ENCODE measurements at places on chromosomes 11 and 22.
A peak's percentile ranks its signal among the peaks of the same experiment; 100 is the strongest.

DNA sequence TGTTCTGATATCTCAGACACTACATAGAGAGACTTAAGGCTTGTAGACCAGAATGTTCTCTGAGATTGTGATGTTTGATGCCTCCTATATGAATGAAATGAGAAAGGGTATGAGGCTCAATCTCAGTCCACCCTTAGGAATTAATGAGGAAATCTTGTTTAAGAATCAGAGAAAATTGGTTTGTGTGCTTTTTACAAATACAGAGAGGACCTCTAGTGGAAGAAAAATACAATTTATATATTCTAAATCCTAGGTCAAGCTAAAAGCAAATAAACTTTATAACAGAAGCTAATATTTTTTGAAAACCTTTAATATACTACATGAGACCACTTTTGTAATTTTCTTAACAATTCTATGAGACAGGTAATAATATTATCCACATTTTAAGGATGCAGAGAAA is 5.0 kb upstream of the OR52H1 start:
- no peak for DNase-seq

- DNase-seq = no peak
Observed at GRCh38 chr11:116533186-116533825, 239.5 kb downstream of the BUD13 start.

DNA sequence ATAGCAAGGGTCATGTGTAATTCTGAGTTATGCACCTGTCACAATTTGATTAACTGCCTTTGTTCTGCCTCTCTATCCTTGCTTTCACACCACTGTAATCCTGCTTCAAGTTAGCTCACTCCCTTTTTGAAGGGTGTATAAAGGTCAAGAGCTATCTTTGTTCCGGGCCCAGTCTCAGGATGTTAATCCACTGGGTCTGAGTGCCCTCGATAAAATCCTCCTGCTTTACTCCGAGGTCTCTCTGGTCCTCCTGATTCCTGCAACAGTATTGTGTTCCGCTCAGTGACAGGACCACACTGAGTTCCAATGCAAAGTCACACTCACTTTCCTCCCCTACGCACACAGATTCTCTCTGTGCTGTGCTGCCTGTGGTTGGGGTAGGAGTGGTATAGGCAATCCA is 186.5 kb downstream of the DYNC2H1 start:
- DNase-seq = no peak

GRCh38 chr11:110478410-110478809 is 48.7 kb downstream of the FDX1 start:
- peak; percentile 31 for DNase-seq

GRCh38 chr11:78425399-78426070 is 7.9 kb upstream of the GAB2 start:
- DNase-seq = no peak

DNA sequence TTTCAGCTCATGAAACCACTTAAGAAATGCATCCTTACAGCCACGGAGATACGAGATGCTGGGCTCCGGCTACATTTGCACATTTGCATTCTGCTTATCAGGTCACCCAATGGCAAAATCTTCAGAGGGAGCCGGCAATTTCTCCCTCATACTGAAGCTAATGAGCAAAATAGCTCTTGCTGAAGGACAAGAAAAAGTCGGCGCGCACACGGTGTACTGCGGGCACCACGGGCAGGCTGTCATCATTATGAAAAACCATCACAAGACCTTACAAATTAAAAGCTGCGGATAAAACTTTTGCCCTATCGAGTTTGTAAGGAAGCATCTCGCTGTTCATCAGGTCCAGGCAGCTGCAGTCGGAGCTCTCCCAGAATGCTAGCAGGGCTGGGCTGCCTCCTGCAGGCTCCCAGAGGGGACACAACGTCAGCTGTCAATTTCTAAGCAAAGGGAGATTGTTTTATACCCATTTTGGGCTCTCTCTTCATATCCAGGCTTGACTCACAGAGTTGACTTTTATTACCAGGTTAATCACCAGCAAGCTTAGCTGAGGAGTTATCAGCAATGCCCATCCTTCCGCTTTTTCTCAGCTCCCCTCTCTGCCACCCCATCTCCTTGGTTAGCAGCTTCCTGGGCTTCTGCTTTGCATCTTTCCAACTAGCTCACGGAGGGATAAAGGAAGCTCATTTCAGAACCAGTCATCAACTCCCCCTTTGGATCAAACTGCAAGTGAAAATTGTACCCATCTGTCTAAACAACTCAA is 375.1 kb downstream of the OPCML start:
- DNase-seq = peak; percentile 27

DNA sequence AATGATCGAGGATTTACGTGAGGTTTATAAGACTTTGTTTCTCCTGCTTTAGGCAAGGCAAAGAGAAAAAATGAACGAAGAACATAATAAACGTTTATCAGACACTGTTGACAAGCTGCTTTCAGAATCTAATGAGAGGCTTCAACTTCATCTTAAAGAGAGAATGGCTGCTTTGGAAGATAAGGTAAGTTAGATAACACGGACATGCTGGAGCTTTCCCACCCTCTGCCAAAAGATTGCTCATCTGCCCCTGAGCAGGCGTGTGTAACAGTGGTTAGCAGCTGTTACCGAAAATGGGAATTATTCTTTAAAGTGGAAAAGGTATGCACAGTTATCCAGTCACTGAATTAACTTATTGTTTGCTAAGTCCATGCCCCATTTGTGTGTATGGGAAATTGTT is 62.8 kb upstream of the CTTN start:
- no peak for DNase-seq

DNA sequence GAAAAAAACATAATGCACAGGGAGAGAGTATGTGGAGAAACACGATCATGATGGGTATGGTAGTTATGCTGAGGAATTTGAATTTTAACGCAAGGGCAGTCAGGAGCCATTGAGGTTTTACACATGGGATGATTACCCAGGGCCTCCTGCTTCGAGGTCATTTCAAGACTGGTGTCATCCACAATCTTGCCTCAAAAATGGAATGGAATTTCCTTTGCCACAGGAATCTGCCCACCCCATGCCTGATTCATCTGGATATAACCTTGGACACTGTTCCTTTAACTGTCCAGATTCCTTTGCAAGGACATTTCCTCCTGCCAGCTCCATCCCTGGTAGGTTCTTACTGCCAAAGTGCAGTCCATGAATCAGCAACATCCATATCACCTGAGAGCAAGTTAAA is 655.9 kb upstream of the TENM4 start:
- no peak for DNase-seq

GRCh38 chr11:61018059-61018458 is 46.6 kb downstream of the CD6 start:
- no peak for DNase-seq

DNA sequence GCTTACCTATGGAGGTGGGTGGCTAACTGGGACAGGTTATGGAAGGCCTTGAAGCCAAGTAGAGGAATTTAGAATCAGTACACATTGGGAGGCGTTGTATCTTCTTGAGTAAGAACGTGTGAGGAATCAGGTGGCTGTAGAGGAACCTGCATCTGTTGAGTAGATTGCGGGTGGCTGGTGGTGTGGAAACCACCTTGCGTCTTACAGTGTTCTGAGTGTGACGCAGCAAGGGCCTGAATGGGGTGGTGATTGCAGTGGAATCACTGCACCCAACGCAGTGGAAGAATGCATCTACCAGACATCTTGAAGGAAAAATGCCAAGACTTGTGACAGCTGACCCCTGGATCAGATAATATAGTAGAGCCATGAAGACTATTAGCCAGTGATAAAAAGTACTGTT is 110.8 kb upstream of the NNMT start:
- DNase-seq = no peak

- no peak for DNase-seq
Observed at GRCh38 chr11:62390237-62390636, 28.6 kb upstream of the SCGB1A1 start.

- no peak for DNase-seq
Observed at GRCh38 chr11:74905326-74905725, 43.6 kb downstream of the XRRA1 start.

DNA sequence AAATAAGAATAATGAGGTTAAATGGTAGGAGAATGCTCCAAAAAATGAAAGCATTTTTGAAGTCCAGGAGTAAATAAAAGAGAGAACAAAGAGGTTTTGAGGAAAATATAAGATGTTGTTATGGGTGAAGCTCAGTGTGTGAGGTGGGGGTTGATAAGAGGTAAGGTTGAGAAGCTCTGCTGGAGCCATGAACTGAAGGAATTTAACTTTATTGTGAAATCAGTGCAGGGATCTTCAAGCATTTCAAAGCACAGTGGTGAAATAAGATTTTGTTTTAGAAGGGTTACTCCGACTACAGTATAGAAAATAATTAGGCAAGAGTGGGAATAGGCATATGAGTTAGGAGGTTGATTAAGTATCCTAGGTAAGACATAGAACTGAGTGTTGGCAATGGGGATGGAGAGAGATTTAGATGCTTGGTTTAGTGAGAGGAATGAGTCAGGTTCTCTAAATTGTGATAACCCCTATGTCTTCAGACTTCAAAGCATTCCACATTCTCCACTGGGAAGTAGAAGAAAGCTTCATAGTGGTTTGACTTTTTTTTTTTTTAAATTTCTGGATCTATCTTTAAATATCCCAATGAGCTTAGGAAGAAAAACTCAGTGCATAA is 403.2 kb downstream of the AASDHPPT start:
- no peak for DNase-seq

DNA sequence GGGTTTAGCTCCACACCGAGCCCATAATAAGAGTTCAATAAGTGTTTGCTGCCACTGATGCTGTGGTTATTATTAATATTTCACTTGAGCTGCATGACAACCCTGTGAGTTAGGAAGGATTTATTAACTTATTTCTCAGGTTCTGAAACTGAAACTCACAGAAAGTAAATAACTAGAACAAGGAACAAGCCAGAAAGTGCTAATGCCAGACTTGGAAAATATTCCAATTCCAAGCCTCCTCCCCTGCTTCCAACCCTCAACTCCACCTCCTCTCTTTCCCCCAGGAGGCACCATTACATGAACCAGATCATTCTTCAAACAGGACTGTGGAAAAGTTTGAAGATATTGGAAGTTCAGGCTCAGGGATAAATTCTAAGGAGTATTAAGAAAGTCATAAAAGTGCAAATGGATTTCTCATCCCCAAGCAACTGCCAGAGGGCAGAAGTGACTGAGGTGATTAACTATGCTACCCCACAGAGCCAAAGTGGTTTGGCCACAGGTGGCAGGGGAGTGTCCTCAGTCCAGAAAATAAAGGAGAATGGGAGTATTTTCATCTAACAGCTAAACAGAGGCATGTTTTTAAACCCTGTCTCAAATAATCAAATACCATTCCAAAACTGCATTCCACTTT is 3.2 kb upstream of the FJX1 start:
- no peak for DNase-seq

DNA sequence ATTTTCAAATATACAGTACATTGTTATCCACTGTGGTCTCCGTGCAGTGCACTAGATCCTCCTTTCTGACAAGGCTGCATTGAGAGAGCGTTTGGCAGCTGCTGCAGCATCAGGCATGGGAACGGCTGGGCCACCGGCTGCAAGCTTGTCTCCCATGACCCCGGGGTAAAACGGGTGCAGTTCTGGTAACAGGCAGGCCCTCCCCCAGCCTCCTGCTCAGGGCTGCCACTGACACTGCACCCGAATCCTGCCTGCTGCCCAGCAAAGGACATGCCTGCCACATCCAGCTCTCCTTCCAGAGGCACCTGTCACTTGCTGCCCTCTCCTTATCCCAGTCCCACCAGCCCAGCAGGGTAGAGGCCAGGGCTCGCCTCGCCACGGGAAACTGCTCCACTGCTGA is 124.5 kb upstream of the TMEM45B start:
- no peak for DNase-seq

DNA sequence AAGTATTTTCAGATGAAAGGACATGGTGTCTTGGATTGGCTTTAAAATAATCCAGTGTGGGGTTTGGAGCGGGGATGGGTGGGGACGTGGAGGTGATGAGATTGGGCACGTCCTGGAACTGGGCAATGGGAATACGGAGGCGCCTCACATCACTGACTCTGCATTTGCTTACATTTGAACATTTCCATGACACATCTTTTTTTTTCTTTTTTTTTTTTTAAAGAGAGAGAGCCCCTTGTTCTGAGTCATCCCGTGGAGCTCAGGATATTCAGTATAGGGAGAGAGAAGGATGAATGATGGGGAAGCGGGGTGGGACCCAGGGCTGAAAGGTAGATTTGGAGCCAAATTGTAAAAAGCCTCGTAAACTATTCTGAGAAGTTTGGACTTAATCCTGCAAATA is 142.7 kb downstream of the FBXO7 start:
- DNase-seq = no peak

- DNase-seq = no peak
Observed at GRCh38 chr11:14617241-14618027, 26.2 kb upstream of the PDE3B start.

- peak; percentile 97 for DNase-seq
Observed at GRCh38 chr11:44960200-44960845, 9.6 kb upstream of the TP53I11 start.

DNA sequence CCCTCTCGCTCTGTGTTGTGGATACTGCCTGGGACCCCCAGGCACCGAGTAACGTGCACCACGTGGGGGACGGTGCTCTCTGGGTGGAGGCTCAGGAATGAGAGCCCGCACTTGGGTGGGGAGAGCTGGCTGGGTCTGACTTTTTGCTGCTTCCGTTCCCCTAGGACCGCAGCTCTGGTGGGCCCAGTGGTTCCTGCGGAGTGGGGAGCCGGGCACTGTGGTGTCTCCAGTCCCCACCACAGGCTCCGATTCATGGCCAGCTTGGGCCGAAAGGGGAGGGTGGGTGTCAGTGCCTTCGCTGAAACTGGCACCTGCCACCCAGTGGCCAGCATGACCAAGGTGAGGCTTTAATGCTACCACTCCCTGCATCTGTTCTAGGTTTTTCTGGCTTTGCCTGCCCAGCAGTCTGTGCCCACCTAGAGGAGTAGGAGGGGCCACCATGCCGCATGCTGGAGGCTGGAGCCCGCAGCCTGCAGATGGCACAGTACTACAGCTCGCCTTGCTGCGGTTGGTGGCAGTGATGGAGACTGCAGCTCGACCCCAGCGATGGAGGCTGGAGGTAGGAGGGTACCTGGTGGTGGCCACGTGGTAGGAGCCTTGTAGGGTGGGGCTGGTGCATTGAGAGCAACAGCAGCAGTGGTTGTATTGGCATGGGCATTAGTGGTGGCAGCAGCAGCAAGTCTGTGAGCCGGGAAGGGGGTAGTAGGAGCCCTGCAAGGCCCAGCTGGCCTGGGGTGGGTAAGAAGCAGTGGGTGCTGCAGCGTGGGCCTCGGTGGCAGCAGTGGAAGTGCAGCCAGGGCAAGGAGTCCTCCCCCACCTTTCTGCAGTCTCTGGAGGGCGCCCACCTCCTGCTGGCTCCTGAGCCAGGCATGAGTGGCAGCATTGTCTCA is 118.8 kb upstream of the VPREB1 start:
- DNase-seq = no peak

GRCh38 chr11:94751786-94752185 is 16.4 kb upstream of the AMOTL1 start:
- no peak for DNase-seq
